ENCODE measurements at places on chromosomes 1 and 21.
A peak's percentile ranks its signal among the peaks of the same experiment; 100 is the strongest.

GRCh38 chr1:40944326-40944725 is 35.2 kb upstream of the CTPS1 start:
- DNase-seq, result peak; percentile 77

- no peak for DNase-seq
These were observed 926 bp upstream of the DFFA start for GRCh38 chr1:10473145-10473765.

GRCh38 chr1:114062477-114063099 is 83.3 kb downstream of the OLFML3 start:
- DNase-seq, result no peak

GRCh38 chr1:232110281-232111090 is 483.9 kb downstream of the DISC1 start:
- DNase-seq, result no peak

DNA sequence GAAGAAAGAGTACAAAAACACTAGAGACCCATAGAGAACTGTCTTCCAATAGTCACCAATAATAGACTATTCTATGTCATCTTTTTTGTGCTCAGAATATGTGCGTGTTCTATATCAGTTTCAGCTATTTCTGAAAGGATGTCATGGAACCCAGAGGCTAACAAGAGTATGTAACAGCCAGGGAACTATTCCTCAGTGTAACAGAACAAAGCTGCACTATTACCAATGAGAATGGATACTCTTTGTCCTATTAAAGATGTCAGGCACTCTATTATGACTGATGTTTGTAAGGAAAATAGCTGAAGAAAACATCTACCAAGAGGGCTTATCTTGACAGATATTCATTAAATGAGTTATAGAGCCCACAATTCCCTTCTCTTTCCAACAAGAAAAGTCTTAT is 8.6 kb upstream of the LRRC8C start:
- no peak for DNase-seq

DNA sequence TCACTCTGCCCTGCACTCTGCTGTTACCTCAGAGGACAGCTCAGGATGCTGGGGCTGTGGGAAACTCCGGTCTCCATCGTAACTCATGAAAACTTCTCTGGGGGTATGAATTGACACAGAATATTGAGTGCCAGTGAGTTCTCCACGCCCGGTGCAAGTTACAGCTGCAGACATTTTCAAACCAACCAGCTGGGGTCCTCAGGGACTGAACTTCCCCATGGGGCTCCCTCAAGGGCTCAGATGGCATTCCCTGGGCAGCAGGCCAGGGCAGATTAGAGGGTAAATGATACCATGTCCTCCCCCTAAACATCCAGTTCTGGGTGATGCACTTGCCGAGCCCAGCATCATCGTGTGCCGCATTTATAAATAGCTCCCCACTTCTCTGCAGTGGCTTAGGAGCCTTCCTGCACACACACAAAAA is 27.8 kb upstream of the CCSAP start:
- DNase-seq, result no peak

DNA sequence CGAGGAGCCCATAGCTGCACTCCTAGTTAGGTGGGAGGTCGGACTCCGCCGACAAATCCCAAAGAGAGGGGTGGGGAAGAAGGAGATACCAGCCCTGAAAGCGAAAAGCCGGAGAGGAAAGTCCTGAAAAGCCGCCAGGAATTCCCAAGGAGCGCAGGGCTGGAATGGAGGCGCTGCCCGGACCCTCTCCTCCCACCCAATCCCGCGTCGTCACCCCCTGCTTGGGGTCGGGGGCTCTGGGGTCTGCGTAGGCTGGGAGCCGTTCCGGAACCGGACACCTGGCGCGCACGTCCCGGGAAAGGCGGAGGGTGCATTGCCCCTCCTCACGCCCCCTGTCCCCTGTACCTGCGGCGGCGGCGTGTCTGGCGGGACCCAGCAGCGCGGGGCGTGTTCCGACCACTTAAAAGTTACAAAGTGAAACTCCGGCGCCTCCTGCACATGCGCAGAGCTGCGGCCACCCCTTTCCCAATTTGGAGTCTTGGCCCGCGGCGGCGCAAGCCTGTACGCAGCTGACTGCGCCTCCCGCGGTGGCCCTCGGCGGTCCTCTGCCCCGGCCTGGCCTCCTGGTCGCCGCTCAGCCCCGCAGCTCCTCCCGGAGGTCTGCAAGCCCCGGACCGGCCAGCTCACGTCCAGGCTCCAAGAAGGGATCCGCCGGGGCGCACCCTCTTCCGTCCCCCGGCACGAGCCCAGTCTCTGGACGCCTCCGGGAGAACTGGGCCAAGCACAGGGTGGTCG is at the start of gene TMEM63A:
TMEM63A (minus strand) TSS at position 422 of the 735 bp plus-strand sequence. CDS start 4,800 bp downstream, outside the sequence.
- DNase-seq, result peak; percentile 97

- DNase-seq, result no peak
These were observed 27.9 kb downstream of the WDR64 start for GRCh38 chr1:241679961-241680360.

GRCh38 chr1:162755306-162755705 is 35.2 kb upstream of the HSD17B7 start:
- DNase-seq, result no peak

GRCh38 chr1:209208648-209209047 is 374.9 kb upstream of the CAMK1G start:
- no peak for DNase-seq

DNA sequence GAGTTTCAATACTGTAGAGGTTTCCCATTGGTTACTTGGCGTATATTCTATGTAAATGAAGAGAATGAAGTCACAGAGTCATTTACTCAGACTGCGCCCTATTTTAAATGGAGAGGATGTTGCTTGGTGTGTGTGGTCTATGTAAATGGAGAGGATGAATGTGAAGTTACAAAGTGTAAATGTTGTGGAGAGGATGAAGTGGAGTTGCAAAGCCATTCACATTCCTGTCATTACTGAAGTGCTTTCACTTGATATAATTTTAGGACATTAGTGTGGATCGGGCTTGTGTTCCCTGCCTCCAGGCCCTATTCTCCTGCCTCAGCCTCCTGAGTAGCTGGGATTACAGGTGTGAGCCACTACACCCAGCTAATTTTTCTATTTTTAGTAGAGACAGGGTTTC is 99.4 kb upstream of the CACYBP start:
- DNase-seq, result no peak
